ENCODE measurements at places on chromosomes 4 and X.

GRCh38 chr4:187175197-187175596 is 451.5 kb upstream of the FAT1 start:
- no peak for DNase-seq

DNA sequence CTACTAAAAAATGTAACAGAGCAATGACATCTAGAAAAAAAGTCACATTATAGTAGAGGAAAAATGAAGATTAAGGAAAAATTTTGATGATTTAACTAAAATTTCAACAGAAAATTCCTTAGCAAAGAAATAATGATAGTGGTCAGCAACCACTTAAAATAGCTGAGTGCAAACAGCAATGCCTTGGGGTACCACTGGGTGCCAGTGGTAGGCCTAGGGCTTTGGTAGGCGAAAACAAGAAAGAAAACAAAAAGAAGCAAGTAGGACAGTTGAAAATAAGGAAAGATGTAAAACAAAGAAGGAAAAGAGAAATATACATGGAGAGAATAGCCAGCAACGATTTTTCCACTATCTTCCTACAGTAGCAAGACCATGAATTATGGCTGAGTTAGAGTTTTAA is 313.5 kb upstream of the IRS4 start:
- no peak for DNase-seq

DNA sequence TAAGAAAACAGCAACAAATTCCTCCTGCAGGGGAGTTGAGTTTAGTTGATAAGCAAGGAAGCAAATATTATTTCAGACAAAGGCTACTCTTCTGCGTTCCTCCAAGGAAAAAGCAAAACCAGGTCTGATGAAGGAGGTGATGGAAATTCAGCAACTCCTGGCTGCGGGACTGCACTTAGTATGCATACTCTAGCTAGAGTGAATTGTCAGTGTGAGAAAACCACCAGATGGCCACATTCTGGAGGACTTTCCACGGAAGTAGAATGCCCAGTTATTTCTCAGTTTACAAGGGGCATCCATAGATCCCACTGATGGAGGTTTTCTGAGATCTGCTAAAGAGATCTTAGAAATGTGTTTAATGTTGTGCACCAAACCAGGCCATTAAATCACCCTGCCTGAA is 338.6 kb upstream of the PUDP start:
- DNase-seq = no peak

DNA sequence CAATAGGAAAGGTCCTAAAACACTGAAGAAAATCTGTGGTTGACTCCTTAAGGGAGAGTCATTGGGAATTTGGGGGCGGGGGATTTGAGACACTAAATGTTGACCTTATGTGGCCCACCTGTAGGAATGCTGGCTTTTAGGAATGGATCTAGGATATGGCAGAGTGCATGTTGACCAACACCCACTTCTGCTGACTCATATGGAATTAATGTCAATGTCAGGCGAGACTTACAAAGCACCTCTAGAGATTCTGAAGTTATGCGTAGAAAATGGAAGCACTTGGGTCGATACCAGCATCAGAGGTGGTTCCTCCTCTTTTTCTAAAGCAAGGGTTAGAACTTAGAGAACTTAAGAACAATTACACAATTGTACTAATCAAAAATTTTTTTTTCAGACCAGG is 100.6 kb upstream of the CBR4 start:
- DNase-seq = no peak

- no peak for DNase-seq
Observed at GRCh38 chr4:1112174-1112820, 1.1 kb downstream of the RNF212 start.

DNA sequence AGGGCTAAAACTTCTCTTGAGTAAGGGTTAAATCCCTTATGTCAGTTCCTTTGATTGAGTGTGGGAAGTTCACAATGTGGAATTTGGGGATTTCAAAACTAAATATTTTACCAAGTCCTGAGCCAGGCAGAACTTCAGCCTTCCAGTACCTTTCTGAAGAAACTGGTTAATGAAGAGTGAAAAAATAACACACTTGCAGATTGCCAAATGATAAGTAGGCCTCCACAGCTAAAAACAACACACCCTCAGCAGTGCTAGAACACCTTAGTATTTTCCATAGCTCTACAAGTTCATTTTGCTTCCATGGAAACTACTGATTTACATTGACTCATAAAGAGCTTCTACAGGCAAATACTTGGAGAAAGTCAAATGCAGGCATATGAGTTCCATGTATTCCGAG is 326.8 kb downstream of the ZNF674 start:
- DNase-seq = no peak

GRCh38 chr4:76984127-76984526 is 34.6 kb downstream of the SEPTIN11 start:
- DNase-seq = no peak

- DNase-seq = no peak
Observed at GRCh38 chr4:88747351-88747750, 49.7 kb upstream of the NAP1L5 start.

- DNase-seq = no peak
Observed at GRCh38 chrX:111102636-111103035, 6.6 kb downstream of the PAK3 start.

DNA sequence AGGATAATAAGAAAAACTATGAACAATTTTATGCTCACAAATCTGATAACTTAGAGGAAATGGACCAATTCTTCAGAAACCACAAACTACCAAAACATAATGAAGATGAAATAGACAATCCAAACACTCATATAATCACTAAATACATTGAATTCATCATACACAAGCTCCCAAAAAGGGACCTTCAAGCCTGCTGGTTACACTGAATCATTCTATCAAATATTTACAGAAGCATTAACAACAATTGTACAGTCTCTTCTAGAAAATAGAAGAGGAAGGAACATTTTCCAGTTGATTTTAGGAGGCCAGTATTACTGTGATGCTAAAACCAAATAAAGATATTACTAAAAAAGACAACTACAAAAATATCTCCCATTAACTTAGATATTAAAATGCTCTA is 88.3 kb downstream of the IL15 start:
- DNase-seq = no peak

DNA sequence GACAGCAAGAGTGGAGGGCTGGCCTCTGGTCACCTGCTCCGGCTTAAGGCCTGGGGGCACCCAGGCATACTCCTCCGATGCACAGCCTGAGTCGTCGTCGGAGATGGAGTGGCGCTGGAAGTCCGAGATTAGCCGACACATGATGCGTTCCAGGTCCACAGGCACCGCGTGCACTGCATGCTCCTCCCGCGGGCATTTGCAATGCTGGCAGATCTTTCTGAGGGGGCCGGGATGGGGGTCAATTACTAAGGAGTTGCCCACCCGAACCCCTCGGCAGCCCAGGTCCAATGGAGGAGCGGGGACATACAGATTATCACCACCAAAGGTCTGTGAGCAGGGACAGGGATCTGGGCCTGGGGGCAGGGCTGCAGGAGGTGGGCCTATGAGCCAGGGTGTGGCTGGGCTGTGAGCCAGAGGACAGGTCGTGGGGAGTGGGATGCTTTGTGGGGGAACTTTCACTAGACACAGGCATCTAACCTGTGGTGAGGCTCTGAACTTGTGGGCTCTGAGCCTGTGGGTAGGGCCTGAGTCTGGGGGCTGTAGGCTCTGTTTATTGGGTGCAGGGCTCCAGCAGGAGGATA is 2.4 kb downstream of the PRICKLE3 start:
- DNase-seq = no peak

DNA sequence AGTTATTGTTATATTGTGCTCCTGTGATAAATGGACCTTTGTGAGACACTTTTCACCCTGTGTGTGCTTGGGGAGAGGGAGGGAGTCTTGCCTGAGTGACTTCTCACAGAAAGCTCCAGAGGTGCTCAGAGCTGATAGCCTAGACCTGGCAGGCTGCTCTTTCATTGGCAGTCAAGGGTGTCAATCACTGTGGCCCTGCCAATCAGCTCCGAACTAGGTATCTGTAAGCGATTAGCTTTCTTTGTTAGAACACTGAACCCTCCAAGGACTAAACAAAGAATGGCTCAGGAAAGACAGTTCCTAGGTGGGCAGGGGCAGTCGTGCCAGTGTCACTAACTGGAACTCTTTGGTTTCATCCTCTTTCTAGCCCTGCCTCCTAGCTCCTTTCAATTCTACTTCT is 2.7 kb upstream of the NALF2 start:
- no peak for DNase-seq

DNA sequence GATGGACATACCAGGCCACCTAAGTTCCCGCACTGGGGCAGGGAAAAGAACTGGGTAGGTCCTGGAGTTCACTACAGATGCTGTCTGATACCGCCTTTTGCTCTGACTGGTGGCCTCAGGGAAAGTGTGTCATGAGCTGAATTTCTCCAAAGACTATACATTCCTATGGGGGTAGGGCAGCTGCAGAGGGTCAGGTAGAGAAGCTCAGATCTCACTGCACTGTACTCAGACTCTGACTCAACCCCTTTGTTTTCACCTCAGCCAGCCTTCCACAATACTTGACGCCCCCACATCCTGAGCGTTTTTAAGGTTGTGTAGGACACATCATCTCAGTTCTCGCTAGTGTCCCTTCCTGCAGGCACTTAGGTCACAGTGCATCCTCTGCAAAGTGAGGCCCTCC is 7.8 kb downstream of the GATB start:
- DNase-seq = no peak

DNA sequence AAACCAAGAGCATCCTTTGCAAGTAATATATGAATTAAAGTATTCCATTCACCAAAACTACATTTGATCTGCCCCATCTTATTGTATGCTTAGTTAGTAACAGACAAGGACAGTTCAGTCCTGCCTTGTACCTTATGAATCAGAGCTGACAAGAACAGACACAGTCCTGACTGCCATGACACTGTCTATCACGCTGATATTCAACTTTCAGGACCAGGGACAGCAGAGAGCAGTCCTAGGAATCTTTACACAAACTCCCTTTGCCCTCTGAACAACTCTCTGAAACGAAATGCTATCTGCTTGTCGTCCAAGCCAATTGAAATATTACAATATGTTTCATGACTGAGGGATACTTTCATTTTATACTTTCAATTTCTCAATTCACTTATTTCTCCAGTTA is 268.6 kb upstream of the VCX start:
- no peak for DNase-seq

GRCh38 chr4:174173360-174173759 is 110.1 kb downstream of the FBXO8 start:
- DNase-seq = no peak

GRCh38 chrX:102651242-102652011 is at the start of gene GPRASP1:
GPRASP1 (plus strand) TSS chrX:102651483; CDS start chrX:102653914, 2,431 bp downstream.
- peak; percentile 25 for DNase-seq

GRCh38 chrX:50888884-50889283 is 21.7 kb upstream of the BMP15 start:
- no peak for DNase-seq

Measured in NCI-H524 treated with DMSO at 0.1 percent for 48 hours (cell line).